Body of pancreas (tissue), 4 donors: ENCODE measurements at places on chromosomes 7 and 10. TPM values are rescaled to one million over a fixed set of nuclear protein-coding genes. Genes with fewer than 3 reads are reported as not detected.

DNA sequence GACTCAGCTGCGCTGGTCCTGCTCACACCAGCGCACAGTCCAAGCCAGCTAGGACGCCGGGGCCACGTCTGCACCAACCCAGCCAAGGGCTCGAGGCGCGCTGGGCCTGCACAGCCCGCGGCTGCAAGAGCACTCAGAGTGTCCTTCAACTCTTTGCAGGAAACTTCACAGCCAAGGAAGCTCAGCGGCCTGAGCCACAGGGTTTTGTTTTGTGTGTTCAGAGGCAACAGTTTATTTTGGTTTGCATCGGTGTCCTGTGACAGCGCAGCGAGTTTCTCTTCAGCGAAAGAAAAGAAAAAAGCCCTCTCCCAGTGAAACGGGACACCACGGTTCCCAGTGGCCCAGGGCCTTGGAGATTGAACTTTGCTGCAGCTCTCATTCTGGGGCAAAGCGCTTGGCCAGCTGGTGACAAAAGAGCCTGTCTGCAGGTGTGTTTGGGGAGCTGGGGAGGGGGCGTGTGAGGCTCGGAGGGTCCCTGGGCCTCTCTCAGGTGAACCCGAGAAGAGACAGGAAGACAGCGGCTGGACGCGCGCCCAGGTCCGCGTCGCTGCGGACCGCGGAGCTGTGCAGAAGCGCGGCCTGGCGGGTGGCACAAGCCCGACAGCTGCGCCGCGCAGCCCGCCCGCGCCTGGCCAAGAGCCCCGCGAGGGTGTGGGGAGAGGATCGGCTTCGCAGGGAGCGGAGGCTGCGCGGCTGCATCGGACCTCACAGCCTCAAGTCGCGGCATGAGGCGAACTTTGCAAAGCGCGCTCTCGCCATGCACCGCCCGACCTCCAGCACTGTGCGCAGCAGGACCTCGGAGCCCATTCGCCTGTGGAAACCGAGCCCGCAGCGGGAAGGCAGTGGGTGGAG lies 922 bp downstream of the CXCL12 start:
- H3K27me3 ChIP-seq: no peaks in the 10 kb centered on the region
- DNase-seq: peak; percentile 56
- H3K4me1 ChIP-seq: peaks cover 63% of the 10 kb centered on the region
- H3K36me3 ChIP-seq: no peaks in the 10 kb centered on the region
- peak overlapping the region; percentile 83 for H3K27ac ChIP-seq

DNA sequence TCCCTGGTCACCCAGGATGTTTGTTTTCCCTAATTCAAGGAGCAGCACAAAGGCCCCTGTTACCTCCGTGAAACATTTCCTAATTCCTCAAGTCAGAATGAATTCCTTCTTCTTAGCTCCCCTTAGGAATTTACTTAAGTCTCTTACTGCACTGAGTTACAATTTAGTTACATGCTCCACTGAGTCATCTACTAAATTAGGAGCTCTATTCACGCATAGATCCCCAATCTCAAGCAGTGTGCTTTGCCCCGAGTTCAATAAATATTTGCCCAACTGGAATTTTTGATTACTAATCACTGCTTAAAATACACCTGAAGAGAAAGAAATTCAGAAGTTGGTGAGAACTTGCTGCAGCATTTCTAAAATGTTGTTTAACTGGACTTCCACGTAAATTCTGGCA lies 329.4 kb upstream of the MYO3A start:
- no peaks in the 10 kb centered on the region for H3K36me3 ChIP-seq
- H3K4me1 ChIP-seq: no peaks in the 10 kb centered on the region
- no peak overlapping the region for H3K27ac ChIP-seq
- no peak overlapping the region for H3K4me3 ChIP-seq
- no peaks in the 10 kb centered on the region for H3K27me3 ChIP-seq

DNA sequence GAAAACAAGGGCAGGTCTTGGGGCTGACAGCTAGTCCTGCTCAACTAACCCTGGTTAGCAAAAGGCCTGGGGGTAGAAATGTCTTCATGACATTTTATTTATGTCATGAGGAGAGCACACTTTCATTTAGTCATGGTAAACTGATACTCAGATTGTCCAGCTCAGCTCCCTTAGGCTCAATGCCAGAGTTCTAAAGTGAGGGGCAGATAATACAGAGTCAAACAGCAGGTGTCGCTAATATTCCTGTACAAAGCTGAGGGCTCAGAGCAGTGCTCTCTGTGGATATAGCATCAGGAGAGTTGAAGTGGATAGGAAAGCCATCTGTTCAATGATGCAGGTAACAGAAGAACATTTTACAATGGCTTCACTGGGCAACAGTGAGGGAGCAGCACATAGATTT lies 26.8 kb upstream of the CALCR start:
- H3K27ac ChIP-seq: no peak overlapping the region
- no peak overlapping the region for H3K4me3 ChIP-seq
- no peaks in the 10 kb centered on the region for H3K27me3 ChIP-seq
- no peak for DNase-seq
- no peaks in the 10 kb centered on the region for H3K4me1 ChIP-seq

DNA sequence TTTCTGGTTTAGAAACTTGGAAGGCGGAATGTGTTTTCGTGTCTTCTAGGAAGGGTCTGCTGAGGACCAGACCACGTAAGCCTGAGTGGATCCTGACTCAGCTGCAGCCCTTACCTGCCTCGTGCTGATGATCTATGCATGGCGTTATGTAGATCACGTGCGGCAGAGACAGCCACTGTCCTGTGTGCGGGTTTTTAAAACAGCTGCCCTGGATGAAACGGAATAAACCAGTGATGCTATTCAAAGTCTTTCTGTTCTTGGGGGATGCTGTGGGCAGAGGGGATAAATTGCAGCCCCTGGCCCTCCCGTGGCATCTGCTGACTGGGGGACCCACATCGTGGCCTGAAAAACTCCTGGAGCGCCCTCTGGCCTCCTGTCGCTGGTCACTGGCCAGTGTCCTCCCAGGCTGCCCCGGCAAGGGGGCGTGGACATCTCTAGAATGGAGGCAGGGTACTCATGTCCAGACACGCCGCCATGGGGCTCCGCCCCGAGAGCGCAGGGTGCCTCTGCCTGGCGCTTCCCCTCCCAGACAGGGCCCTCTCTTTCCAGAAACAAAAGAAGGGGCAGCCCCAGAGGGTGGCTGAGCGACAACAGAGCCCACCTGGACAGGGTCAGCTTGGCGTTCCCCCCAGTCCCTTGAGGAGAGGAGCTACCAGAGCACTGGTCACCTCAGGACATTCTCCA lies 13.2 kb downstream of the ALKBH4 start:
- DNase-seq: no peak
- no peak overlapping the region for H3K27ac ChIP-seq
- H3K4me1 ChIP-seq: no peaks in the 10 kb centered on the region
- H3K27me3 ChIP-seq: no peaks in the 10 kb centered on the region

CLRN3 gene
- 0.26 TPM for total RNA-seq

- DNase-seq: no peak
- no peaks in the 10 kb centered on the region for H3K36me3 ChIP-seq
- no peaks in the 10 kb centered on the region for H3K27me3 ChIP-seq
- no peak overlapping the region for H3K4me3 ChIP-seq
- H3K27ac ChIP-seq: no peak overlapping the region
- H3K4me1 ChIP-seq: no peaks in the 10 kb centered on the region
Observed at GRCh38 chr7:35754741-35755140, 46.1 kb upstream of the SEPTIN7 start.

DNA sequence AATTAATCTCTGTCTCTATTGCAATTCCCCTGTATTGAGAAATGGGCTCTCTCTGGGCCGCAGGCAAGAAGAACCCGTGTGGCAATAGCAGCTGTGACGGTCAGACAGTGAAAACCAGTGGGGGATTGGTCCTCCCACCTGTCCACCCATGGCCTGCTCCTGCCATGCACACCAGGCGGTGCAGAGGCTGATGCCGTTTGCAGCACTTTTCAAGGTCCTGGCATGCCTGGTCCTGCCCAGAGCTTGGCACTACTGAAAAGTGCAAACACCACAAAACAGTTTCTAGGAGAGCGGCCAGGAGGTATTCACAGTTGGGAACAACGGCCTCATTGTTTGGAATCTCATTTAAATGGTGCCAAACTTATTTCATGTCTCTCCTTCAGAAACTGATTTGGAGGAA lies 41.5 kb downstream of the PSPH start:
- peak overlapping the region; percentile 69 for H3K27ac ChIP-seq
- no peak overlapping the region for H3K4me3 ChIP-seq
- H3K36me3 ChIP-seq: no peaks in the 10 kb centered on the region
- peaks cover 32% of the 10 kb centered on the region for H3K4me1 ChIP-seq

C10orf67 gene
- total RNA-seq: not detected

- peaks cover 16% of the 10 kb centered on the region for H3K4me1 ChIP-seq
- H3K4me3 ChIP-seq: no peak overlapping the region
- H3K36me3 ChIP-seq: no peaks in the 10 kb centered on the region
Observed at GRCh38 chr7:24981171-24981951, 1.4 kb upstream of the OSBPL3 start.

DNA sequence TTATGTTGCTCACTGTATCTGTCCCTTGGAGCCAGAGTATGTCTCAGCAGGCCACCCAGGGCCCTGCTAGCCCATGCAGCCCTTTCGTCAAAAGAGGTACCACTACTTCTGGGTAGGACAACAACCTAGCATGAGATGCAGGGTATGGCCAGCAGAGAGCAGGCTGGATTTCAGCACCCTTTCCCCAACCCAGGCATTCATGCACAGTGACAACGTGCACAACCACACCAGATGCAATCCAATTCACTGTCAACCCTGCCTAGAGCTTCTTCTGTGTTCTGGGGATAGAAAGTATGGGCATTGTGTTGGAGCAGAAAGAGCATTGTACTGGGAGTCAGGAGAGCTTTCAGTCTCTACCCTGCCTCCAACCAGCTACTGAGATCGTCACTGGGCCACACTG lies 37.9 kb downstream of the JAZF1 start:
- H3K4me1 ChIP-seq: peaks cover 7% of the 10 kb centered on the region
- H3K27me3 ChIP-seq: no peaks in the 10 kb centered on the region
- DNase-seq: no peak
- H3K27ac ChIP-seq: no peak overlapping the region

DNA sequence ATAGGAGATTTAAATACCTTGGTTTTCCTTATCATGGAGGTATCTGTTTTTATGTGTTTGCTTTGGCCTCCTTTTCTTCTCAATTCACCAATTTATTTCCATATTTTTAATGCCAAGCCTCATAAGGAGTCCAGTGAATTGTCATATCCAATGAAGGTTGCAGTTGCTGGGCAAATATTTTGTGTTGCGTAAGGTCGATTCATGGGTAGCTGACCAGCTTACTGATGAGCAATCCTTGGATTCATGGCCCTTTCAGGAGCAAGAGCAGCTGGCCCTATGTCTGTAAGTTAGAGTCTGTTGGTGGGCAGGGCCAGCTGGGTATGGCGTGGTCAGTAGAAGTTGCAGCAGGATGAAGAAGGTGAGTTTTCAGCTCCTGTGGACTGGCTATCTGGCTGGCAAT lies 182.9 kb downstream of the PFKFB3 start:
- H3K4me1 ChIP-seq: no peaks in the 10 kb centered on the region
- H3K36me3 ChIP-seq: no peaks in the 10 kb centered on the region
- H3K4me3 ChIP-seq: no peak overlapping the region
- no peak for DNase-seq
- H3K27me3 ChIP-seq: no peaks in the 10 kb centered on the region

- H3K4me3 ChIP-seq: no peak overlapping the region
- no peaks in the 10 kb centered on the region for H3K36me3 ChIP-seq
- H3K27me3 ChIP-seq: no peaks in the 10 kb centered on the region
Observed at GRCh38 chr10:86828145-86828544, 71.7 kb downstream of the BMPR1A start.

ARPC1A gene
- total RNA-seq: 106 TPM

DNA sequence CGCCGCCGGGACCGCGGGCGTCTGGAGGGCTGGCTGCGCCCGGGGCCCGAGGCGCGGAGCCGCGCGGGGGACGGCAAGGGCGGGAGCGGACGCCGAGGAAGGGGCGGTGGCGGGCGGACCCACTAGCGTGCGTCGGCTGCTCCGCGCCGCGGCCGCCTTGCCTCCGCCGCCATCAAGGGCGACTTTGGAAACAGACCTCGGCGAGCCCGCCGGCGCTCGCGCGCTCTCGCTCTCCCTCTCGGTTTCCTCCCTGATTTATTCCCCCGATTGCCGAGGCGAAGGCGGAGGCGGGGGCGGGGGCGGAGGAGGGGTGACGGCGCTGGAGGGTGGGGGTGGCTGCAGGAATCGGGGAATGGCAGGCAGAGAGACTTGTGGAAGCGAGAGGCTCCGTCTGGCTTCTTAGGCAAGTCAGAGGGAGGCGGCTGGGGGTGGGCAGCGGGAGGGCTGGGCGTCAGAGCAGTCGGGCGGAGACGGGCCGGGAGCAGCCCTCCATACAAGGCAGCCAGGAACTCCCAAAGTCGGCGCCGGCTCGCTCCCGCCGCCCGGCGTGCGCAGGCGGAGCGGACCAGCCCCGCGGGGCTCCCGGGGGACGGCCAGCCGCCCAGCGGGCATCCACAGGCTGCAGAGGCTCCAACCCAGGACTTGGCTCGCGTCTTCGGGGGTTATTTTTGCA lies at the start of gene CACNA2D1:
CACNA2D1 (minus strand) TSS at position 231 of the 673 bp plus-strand sequence.
- H3K4me1 ChIP-seq: peaks cover 18% of the 10 kb centered on the region
- H3K27ac ChIP-seq: peak within 1 kb of the TSS; percentile 50

DNA sequence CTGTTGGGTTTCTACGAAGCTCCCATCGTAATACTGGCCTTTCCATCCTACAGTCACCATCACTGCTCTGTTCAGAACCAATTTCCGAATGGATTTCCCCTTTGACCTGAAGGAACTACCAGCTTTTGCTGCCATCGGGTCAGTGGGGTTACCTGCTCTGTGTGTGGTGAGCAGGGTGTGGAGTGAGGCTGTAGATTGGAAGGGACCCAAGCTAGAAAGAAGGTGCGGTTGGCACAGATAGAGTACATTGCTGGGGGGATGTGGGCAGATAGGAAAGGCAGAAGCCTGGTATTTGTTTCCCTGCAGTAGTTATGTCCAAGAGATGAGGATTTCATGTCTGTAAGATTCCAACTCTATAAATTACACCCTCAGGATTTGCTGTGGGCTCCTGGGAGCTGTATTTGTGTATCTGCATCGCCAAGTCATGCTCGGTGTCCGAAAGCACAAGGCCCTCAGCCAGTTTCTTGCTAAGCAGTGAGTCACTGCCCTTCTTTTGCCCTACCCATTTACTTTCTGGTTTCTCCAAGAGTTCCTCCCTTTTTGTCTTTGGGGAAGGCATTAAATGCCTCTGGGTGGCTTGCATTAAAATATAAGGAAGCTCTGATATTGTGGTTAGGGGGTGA lies 15.4 kb downstream of the CLCN1 start:
- no peaks in the 10 kb centered on the region for H3K36me3 ChIP-seq
- H3K27me3 ChIP-seq: no peaks in the 10 kb centered on the region

GPR15LG gene
- total RNA-seq: not detected

GRCh38 chr7:121530227-121531174 lies 134.4 kb upstream of the FAM3C start:
- H3K27me3 ChIP-seq: no peaks in the 10 kb centered on the region
- no peak overlapping the region for H3K4me3 ChIP-seq
- H3K27ac ChIP-seq: no peak overlapping the region
- H3K4me1 ChIP-seq: no peaks in the 10 kb centered on the region
- no peak for DNase-seq

DNA sequence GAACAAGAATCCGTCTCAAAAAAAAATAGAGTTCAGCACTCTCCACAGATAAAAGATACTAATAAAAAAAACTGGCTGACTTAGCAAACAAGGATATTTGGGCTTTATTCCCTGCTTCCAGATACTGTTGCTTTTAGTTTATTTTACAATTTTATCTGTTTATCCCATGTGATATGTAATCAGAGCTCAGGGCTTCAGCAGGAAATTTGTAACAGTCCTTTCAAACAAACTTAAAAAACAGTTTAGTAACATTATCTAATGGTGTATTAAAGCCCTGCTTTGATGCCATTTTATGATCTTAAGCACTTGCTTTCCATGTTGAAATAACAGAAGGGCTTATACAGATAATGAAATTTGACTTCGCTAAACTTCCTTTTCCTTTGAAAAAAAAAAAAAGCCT lies 28.1 kb downstream of the DCLRE1A start:
- H3K27ac ChIP-seq: no peak overlapping the region
- no peaks in the 10 kb centered on the region for H3K4me1 ChIP-seq
